ENCODE measurements at places on chromosomes 7 and 10.

- DNase-seq, result peak; percentile 22
Measured at GRCh38 chr7:36265680-36266079, 112.6 kb downstream of the EEPD1 start.

DNA sequence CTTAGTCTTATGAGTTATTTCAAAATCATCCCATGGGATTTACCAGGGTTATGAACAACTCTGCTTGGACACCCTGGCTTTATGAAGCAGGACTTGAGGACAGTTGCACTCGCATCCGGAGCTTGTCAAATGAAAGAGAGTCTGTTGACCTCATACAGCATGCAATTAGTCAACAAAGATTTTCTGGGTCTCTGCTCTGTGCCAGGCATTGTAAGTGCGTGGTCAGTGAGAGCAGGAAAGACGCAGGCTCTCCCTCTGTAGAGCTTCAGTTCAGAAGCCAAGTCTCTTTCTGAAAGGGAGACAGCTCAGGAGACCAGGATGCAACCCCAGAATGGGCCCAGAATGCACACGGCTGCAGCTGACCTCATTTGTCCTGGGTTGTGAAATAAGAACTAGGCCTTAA lies 45.5 kb upstream of the DMBT1 start:
- DNase-seq, result no peak

DNA sequence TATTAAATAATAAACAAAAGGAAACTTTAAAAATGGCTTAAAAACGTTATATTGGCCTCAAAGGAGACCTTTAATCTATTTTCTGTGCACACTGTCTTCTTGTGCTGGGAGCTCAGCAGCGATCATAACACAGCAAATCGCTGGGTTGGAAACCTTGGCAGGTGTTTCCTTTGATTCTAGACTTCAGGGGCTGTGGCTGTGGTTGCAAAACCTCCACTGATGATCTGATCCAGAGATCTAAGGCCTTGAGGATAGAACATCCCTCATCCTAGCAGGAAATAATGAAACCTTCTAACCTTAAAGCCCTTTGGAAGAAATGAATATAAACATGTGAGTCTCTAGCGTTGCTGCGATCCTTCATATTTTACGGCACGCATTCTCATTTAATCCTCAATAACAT lies 29.8 kb downstream of the CDHR3 start:
- no peak for DNase-seq

DNA sequence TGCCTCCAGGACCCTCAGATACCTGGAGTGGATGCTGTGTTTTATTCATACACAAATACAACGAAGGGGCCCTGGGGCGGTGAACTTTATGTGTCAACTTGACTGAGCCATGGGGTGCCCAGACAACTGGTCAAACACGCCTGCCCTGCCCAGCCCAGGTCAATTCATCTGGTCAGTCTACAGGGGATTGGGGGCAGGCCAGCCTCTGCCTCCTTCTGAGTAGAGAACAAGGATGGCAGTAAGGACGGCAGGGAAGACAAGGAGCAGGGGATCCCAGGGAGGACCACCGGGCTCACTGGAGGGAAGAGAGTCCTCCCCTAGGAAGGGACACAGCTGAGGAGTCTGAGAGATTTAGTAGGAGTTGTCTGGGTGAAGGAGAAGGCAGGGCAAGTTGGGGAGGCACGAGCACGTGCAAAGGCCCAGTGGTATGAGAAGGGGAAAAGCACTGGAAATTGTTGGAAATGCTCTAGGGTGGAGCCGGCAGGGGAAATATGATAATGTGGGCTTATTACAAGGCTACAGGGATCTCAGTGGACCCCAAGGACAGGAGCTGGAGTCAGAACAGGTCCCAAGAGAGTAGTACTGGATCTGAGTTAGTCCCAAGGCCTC lies 63.4 kb downstream of the MYL10 start:
- no peak for DNase-seq

- DNase-seq, result no peak
Measured at GRCh38 chr10:96138102-96138501, 8.0 kb downstream of the ZNF518A start.

DNA sequence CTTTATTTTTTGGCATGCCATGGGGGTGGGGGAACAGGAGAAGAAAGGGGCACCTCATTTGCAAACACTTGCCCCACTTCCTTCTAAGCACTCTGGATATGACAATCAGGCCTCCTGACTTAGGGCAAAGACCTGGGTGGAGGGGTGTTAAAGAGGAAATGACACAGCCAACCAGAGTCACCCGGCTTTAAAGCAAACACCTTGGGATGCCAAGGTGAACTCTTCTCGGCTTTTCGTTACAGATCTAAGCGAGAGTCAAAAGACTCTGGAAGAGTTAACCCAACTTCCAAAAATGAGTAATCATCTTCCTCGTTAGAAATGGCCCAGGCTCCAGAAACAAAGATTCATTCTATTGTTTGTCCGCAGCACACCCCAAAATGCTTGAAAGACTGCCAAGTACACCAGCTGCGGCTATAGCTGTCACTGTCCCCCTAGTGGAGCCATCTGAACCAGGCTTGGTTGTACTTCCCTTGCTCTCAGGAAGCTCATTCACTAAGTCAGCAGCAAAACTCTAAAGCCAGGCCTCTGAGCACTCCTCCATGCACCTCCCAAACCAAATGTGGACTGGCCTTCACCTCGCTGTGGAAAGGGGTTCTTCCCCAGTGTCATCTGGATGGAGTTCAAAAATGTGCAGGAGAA lies 24.8 kb downstream of the FAM53B start:
- no peak for DNase-seq

DNA sequence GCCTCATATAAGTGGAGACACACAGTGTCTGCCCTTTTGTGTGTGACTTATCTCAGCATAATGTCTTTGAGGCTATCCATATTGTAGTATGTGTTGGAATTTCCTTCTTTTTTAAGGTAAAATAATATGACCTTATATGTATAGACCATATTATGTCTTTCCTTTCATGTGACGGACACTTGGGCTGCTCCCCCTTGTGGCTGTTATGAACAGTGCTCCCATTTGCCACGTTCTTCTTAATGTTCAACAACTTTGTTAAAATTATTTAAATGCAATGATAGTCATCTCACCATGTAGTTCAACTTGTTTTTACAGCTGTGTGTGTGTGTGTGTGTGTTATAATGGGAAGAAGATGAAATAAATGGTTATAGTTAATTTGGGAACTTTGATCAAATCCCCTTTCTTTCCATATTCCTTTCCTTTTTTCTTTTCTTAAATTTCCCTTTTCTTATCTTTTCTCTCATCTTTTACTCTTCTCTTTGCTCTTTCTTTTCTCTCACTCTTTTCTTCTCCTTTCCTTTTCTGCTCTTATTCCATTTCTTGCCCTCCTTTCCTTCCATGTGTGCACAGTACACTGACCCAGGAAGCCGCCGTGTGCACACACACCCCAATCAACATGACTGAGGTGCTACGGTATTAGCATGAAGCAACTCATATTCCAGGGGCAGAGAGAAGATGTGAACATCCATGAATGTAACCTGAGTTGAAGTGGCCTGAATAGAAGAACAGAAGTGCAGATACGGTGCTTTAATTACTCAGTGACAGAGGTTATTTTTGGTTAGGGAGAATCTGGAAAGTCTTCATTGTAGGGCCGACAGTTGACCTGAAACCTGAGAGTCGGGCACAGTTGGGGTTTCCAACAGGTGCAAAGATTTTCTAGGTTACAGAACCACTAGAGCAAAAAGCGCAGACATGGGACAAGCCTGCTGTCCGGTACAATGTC lies 596.6 kb downstream of the SDK1 start:
- DNase-seq, result peak; percentile 63

DNA sequence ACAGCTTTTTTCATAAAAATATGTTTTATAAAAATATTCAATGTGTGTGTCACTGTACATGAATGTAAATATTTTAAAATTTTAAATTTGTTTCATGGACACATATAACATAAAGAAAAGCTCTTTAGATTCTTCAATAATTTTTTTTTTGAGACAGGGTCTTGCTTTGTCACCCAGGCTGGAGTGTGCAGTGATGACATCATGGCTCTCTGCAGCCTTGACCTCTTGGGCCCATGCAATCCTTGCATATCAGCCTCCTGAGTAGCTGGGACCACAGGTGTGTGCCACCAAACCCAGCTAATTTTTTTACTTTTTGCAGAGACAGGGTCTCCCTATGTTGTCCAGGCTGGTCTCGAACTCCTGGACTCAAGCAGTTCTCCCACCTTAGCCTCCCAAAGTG lies 9.9 kb downstream of the XRCC2 start:
- DNase-seq, result no peak

GRCh38 chr7:51430480-51431086 lies 114.0 kb upstream of the COBL start:
- peak; percentile 46 for DNase-seq

DNA sequence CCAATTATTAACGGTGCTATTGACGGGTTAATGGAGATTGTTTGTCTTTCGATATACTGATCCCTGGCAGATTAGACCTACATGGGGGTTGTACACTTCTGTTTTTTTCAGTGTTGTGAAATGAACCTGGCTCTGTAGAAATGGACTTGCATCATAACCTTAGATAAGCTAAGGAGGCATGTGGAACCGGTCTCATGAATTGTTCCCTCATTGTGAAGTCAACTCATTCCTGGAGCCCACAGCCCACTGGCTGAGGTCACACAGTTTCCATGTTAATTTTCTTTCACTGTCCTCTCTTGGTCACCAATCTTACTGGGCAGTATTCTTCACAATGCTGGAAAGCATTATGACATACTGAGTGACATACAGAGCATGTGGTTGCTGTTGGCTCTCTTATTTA lies 202.8 kb downstream of the BMPER start:
- DNase-seq, result peak; percentile 63

DNA sequence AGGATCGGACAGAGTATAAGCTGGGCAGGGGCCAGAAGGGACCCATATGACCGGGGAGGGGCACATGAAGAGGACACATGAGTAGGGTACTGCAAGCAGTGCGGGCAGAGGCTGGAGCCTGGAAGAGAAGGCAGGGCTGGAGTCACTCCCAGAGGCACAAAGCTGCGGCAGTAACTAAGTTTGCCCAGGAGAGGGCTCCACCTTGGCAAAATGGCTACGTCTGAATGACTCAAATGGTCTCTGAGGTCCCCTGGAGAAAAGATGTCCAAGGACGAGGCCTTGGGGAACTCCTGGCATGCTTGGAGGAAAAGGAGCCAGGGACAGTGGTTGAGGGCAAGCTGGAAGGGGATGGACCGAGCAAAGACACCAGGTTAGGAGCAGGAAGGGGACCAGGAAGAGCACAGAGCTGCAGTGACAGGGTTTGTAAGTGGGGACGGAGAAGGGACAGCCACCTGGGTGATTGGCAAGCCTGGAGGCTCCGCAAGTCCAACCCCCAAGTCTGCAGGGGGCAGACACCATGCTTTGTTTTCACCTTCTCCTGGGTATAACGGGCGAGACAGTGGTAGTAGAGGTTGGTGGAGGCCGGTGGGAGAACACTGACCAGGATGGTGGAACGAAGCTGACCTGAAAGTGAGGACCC lies 43.1 kb upstream of the LBX1 start:
- DNase-seq, result peak; percentile 73

DNA sequence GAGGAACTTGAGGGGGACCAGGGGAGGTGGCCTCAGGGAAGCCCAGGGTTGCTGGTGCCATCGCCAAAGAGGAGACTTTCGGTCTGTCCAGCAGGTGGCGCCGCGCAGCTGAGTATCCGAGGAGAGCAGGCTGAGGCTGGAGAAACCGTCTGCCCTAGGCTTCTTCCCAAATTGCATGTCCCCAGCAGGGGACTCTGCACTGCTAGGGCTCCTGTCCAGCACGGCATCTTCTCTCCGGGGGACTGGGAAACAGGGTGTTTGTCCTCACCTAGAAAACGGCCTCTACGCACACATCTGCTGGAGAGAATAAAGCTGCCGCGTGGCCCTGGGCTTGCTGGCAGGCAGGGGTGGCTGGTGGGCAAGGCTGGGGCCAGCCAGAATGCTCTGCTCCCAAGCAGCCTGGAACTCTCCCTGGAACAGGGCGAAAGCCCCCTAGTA lies 161.9 kb downstream of the SH2D4B start:
- DNase-seq, result peak; percentile 67

DNA sequence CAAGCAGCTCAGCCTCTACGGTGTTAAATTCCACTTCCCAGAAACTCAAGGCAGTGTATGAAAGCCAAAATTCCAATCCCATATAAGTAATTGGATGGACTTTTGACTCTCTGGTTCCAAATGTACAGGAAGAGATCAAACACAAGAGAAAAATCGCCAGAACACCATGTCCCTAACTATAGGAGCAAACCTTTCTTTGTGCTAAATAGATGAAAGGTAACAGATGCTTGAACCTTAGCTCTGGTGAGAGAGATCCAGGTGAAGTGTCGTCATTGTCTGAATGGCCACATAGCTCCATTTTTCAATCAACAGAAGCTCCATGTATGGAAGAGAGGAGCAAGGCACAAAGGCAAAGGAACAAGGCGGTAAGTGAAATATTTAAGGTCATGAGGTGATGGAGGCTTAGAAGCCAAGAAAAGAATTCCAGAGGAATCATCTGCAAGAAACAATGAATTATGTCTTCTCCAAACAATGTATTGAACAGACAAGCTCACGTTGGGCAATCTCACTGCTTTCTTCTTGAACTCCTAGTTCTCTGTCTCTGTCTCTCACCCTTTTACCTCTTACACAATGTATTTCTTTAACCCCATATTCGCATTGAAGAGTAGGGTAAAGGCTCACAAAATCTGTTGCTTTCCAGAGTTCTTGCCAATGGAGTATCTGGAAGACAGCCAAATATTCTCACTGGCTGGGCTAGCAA lies 585.1 kb downstream of the GATA3 start:
- DNase-seq, result no peak
